ENCODE measurements at places on chromosomes 1 and 21. TPM values are rescaled to one million over a fixed set of nuclear protein-coding genes. Genes with fewer than 3 reads are reported as not detected.

DNAJC28 gene
- 3.0 TPM for polyA plus RNA-seq

ACBD3 gene
- 53.1 TPM for polyA plus RNA-seq

TNFSF18 gene
- 1.7 TPM for polyA plus RNA-seq

H6PD gene
- polyA plus RNA-seq, result 57.8 TPM

EXO1 gene
- 9.3 TPM for polyA plus RNA-seq

S100B gene
- 3.0 TPM for polyA plus RNA-seq

PDC gene
- polyA plus RNA-seq, result 0.45 TPM

PLEKHN1 gene
- polyA plus RNA-seq, result 0.63 TPM

TMEM59 gene
- 337 TPM for polyA plus RNA-seq

DNA sequence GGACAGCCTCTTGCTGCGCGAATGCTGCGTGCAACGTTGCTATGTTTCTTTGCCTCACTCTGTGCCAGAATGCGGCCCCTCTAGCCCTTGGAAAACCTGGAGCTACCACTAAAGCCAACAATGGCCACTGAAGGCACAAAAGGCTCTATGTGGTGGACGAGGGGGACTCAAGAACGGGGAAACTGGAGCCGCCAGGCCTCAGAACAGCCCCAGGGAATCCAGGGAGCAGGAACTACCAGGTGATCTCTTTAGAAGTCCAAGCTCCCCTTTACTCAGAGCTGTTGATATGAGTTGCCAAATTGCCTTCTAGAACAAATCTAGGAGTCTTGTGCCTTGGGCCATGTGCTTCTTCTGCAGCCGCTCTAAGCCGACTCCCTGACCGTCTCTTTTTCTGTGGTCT, 113.8 kb upstream of the ERRFI1 start:
- DNase-seq, result no peak

DNA sequence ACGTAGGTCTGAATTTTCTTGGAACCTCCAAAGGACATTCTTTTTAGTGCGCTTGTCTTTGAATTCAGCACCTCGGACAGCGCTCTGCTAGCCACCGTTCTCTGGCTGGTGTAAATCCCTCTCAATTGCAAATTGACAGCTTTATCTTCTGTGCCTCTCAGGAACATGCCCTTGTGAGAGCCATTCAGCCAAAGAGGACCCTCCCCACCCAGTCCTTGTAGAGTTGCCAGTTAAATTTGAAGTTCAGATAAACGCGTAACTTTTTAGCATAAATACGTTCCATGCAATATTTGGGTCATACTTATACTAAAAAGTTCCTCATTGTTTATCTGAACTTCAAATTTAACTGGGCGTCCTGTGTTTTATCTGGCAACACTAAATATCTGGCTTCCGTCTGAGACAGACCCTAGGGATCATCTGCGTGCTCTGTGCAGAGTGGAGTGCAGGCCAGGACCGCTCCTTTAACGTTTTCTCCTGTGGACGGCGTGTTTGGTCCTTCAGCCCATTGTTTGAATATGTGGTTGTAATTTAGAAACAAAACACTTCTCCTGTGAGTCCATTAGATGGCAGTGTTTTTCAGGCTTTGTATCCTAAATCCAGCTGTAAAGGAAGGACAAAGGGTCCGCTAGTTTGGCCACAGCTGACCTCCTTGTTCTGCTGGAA, 7.0 kb downstream of the KCNAB2 start:
- DNase-seq, result peak; percentile 68

DNA sequence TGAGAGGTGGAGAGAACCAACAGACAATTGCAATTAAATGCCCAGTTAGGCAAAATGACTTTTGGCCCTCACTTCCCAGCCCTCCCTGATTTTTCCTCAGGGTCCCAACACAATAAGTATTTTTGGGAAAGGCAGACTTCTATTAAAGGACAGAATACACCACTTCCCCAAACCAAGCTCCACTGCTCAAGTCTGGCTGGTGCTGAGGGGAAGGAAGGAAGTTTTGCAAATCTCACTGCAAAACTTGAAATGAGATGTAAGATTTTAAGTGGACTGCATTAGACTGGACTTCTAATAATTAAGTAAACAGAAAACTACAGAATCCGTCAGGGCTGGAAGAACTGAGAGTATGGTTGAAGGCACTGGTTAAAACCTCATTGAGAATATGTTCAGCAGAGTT, 32.2 kb upstream of the CD1D start:
- DNase-seq, result no peak

- DNase-seq, result no peak
Measured at GRCh38 chr1:192907545-192908243, 98.9 kb downstream of the RGS2 start.

- DNase-seq, result no peak
Measured at GRCh38 chr21:29114765-29115500, 15.5 kb upstream of the MAP3K7CL start.

- DNase-seq, result no peak
Measured at GRCh38 chr21:27954543-27955165, 987.8 kb upstream of the ADAMTS5 start.

DNA sequence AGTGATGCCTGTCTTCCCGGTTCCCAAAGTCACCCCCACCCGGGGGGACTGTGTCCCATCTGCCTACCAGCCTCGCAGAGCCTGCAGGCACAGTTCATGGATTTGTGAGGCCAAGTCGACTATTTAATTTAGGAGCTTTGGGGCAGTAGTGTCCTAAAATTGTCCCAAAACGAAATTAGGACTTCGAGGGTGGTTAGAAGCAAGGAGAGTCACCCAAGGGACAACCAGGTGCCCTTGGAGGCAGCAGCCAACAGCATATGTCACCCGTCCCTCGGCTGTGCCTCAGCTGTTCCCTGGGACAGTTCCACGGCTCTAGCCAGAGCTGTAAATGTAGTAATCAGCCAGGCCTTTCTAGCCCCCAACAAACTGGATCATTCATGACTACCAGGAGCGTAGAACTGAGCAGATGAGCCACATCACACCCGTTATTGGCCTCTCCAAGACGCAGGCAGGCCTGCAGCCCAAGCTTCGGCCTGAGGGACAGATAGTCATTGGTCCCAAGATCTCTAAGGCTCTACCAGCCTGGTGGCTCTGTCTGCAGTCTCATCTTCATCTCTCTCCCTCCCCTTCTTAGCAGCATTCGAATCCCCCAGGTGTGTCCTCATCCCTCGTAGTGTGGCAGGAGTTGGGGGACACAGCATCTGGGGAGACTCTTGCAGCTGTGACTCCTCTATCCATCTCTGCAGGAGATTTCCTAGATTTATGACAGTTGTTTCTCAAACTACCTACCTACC, 2.9 kb downstream of the PAX7 start:
- DNase-seq, result no peak

DNA sequence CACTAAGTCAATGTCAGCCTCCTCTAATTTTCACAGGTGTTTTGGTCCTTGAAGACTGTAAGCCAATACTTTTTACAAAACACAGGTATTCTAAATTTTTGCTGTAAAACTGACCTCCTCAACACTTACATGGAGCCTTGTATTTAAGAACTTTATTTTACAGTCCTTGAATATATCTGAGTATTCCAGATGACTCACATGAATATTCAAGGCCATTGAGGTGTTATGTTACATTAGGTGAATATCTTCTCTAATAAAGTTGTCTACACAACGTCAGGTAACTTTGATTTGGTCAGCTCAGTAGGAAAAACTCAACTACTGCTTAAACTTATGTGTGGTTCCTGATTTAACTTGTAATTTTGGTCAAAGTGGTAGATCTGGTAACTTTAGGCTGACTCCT, 254.2 kb downstream of the OLFM3 start:
- no peak for DNase-seq

DNA sequence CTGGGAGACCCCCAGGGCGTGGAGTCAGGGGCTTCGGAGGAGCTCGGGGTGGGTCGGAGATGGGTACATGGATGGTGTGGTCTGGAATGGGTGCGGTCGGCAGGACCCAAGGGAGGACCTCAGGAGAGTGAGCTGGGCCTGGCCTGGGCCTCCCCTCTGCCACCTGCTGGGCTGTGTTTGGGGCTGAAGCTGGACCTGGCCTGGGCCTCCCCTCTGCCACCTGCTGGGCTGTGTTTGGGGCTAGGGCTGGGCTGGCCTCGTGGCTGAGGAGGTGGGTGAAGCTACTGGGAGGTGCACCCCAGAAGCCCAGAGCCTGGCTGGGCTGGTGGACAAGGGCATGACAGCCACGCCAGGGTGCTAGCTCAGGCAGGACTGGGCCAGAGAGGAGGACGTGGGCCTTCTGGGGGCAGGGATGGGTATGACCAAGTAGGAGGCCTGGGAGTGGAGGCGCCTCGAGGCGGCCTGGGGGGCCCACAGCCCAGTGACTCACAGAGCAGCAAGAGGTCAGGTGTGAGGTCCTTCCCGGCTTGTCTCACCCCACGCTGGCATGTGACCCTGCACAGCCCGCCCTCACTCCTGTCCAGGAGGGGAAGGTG, 14.5 kb downstream of the SAMD11 start:
- no peak for DNase-seq

GRCh38 chr1:223765719-223766340, 53.5 kb downstream of the CAPN2 start:
- DNase-seq, result no peak

- no peak for DNase-seq
Measured at GRCh38 chr1:221381910-221382623, 359.8 kb downstream of the DUSP10 start.

DNA sequence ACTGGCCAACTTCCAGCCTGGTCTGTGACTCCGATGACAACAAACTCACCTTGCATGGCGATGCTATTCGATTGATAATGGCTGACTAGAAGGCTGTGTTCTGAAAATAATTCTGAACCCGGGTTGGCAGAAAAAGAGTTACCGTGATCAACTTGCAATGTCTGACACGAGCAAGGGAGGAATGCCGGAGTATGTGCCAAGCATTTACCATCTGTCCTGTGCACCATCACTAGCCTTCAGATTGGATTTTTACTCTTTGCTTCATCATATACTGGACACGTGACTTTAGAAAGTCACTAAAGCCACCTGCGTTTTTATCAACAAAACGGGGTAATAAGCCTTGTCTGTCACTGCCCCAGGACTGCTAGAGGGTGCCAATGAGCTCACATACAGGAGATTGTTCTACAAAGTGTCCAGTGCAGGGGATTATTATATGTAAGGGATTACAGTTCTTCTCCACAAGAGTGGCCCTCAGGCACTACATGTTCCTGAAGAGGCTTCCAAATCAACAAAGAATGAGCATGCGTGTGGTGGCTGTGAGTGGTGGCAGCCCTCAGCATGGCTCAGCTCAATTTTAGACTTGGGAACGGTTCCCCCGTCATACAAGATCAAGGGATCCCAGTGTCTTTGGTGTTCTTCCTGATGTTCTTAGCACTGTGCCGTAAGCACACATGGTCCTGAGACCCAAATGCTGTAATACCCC, 35.8 kb downstream of the SSBP3 start:
- DNase-seq, result no peak

GRCh38 chr1:220028346-220028895, 17.9 kb downstream of the EPRS1 start:
- DNase-seq, result no peak

DNA sequence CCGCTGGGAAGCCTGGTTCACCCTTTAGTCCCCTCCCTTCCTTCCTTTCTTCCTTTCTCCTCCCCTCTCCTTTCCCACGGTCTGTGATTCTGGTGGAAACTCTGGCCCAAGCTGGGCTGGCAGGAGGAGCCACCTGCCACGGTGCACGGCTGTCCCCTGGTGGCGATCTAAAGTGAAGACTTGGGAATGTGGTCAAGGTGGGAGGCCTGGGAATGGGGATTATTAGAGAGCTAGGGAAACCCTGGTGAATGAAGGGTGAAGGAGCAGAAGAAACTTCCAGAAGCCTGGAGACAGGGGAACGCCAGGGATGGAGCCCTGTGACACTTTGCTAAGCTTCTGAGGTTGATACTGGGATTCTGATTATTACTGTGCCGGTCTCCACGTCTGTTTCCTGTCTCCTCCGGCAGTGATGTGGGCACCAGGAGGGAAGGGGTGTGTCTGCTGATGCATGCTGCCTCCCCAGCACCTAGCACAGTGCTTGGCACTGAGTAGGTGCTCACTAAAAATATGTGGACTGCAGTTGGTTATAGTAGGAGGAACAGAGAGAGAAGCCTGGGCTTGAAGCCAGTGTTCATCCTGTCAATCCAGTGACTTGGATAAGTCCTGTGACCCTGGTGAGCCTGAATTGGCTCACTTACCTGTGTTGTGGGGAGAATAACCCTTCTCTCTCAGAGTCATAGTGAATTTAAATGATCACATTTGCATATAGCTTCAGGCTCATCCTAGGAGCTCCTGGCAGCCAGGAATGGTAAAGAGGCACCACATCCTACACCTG, 71.2 kb upstream of the NBPF3 start:
- DNase-seq, result peak; percentile 61

- no peak for DNase-seq
Measured at GRCh38 chr1:32886828-32887414, 630 bp downstream of the HPCA start.

All from right lung (tissue), 10 donors.